ENCODE measurements at places on chromosomes 4 and X.

GRCh38 chr4:185852961-185853360 is 41.0 kb upstream of the SORBS2 start:
- no peak for DNase-seq

GRCh38 chrX:40285876-40286275 is 188.1 kb upstream of the BCOR start:
- DNase-seq: no peak

DNA sequence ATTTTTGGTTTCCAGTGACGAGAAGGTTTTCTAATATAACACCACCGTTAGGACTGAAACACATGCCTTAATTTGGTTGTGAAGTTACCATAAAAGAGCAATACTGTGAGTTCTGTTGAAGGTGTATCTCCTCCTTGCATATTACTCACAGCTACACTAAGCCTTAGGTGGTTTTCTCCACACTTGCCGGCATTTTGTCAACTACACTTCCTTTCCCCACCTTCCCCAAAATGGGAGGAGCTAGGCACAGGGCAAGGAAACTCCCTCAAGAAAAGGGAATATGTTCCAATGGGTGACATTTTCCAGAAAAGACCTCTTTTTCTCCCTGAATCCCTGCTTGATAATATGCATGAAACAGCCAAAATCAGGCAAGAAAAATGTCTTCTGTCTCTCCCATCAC is 44.8 kb downstream of the RELL1 start:
- DNase-seq: no peak

- no peak for DNase-seq
These were observed 937.6 kb upstream of the SLIT2 start for GRCh38 chr4:19314116-19314515.
